H4 (cell line): ENCODE measurements at places on chromosomes 5 and 9. TPM values are rescaled to one million over a fixed set of nuclear protein-coding genes. Genes with fewer than 3 reads are reported as not detected.

The TEK gene
- 0.35 and 0.68 TPM in 2 replicates for total RNA-seq

The FREM1 gene
- 0.06 and 0.19 TPM in 2 replicates for total RNA-seq

The GARNL3 gene
- 0.21 and 1.1 TPM in 2 replicates for total RNA-seq

The HSPB3 gene
- 25.8 and 26.7 TPM in 2 replicates for total RNA-seq
